ENCODE measurements at places on chromosomes 16 and 17.
A peak's percentile ranks its signal among the peaks of the same experiment; 100 is the strongest.

DNA sequence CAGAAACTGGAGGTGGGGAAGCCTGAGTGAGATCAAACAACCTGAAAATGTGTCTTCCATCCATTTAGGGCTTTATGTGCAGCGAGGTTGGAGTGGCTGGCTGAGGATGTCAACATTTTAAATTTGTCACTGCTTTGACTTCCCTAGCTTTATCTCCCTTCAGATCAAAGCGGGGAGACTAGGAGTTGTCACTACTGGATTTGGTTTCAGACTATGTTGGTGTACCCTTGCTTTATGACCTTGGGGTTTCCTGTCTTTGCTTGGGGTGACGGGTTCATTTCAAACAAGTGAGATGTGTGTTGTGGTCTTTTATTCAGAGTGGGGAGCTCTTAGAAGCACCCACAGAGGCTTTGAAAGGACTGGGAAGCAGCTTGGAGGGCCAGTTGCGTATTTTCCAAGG is 25.6 kb downstream of the MSI2 start:
- no peak for DNase-seq

DNA sequence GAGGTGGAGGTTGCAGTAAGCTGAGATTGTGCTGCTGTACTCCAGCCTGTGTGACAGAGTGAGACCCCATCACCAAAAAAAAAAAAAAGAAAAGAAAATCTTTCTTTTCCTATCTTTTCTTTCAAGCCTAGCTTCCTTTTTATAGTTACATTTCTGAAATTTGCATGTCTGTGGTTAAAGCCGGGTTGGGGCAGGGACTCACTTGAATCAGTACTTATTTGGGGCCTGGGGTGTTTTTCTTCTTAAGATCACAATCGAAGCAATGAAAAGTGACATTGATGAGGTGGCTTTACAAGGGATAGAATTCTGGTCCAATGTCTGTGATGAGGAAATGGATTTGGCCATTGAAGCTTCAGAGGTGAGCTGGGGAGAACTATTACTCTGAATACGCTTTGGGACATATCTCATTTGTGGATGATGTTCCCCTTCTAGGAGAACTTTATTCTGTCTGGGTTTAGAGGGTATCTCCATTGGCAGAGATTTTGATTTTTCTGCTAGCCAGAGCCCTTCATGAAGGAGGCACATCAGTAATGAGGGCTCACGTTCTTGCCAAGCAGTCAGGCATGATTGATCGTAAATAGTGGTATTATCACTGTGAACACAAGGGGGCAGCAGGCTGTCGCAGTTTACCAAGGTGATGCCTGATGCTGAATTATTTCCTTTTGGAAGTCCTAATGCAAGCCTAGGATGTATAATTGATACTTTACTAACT is 14.3 kb downstream of the KPNB1 start:
- peak; percentile 44 for DNase-seq

DNA sequence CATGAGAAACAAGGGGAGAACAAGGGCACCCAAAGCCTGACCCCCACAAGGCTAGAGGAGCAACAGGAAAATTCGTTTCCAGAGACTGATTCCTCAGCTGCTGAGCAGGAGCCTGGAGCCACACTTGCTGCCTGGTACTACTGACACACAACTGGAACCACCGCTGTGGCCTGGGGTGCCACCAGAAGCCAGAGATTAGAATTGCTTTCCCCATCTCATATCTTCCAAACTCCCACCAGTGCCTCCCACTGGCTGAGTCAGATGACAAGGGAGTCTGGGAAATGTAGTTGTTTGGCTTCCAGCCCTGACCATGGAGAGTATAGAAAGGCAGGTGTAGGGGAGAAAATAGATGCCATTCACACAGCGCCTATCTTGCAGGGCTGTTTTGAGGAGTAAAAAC is 4.1 kb upstream of the TMEM11 start:
- no peak for DNase-seq

GRCh38 chr17:4549781-4550533 is 5.2 kb downstream of the MYBBP1A start:
- no peak for DNase-seq

DNA sequence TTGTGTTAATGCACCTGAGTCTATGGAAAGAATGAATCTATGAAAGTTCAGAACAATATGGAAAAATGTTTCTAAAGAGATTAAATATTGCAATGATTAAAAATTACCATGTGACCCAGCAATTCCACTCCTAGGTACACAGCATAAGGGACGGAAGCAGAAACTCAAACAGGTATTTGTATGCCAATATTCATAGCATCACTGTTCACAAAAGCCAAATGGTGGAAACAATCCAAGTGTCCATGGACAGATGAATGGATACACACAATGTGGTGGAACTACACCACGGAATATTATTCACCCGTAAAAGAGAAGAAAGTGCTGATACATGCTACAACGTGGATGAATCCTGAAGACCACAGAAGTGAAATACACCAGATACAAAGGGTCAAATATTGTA is 37.7 kb downstream of the VPS53 start:
- DNase-seq = no peak

GRCh38 chr16:14125708-14126107 is 54.6 kb downstream of the MRTFB start:
- DNase-seq = no peak

- no peak for DNase-seq
These were observed 675 bp upstream of the PDZD9 start for GRCh38 chr16:22001591-22001990.

DNA sequence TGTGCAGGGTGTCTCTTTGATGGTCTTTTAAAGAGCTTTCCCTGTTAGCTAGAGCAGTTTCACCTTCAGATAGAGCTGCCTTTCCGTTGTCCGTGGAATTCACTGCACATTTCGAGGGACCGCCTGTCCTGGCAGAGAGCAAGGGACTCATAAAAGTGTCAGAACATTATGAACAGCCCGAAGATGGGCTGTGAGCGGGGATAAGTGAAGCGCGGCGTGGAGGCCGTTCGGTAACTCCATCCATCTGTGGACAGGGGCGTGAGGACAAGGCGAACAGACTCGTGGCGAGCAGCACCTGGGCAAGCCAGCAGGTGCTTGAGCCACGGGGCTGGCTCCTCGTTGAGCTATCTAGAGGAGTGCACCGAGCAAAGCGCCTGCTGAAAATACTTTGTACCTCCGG is 371.2 kb downstream of the MAF start:
- no peak for DNase-seq

DNA sequence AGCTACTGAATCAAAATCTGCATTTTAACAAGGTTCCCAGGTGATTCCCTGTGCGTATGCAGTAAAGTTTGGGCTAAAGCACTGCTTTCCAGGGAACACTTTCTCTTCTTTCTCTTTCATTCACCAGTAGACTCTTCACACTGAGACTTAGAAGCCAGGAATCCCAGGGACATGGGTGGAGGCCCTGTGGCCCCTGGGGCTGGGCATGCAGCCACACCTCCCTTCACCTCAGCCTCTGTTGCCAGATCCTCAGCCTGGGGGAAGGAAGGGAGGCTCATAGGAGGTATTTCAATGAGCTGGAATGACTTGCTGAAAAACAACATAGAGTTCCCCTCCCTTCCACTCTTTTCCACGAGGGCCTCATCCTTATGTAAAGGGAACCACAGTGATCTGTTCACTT is 1.2 kb downstream of the G6PC3 start:
- no peak for DNase-seq
